ENCODE measurements at places on chromosomes 2 and 18. TPM values are rescaled to one million over a fixed set of nuclear protein-coding genes. Genes with fewer than 3 reads are reported as not detected.

- DNase-seq: no peak
Observed at GRCh38 chr18:24246143-24246542, 107.3 kb downstream of the CABYR start.

DNA sequence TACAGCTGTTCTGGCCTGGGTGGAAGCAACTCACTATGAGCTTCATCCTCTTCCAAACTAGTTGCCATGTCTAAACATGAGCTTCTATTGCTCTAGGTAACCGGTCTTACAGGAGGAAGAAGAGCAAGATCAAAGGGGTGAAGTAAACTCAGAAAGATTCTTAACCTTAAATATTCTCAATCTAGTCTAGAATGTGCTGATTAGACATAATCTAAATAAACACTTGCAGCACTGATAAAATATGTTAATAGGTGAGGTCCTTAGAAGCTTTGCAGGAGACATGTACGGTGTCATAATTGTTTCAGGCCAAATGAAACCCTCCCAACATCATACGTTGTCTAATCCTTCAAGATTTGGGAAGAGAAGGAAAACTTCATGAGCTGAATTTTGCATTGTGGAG, 431.6 kb upstream of the FSHR start:
- DNase-seq: no peak

DNA sequence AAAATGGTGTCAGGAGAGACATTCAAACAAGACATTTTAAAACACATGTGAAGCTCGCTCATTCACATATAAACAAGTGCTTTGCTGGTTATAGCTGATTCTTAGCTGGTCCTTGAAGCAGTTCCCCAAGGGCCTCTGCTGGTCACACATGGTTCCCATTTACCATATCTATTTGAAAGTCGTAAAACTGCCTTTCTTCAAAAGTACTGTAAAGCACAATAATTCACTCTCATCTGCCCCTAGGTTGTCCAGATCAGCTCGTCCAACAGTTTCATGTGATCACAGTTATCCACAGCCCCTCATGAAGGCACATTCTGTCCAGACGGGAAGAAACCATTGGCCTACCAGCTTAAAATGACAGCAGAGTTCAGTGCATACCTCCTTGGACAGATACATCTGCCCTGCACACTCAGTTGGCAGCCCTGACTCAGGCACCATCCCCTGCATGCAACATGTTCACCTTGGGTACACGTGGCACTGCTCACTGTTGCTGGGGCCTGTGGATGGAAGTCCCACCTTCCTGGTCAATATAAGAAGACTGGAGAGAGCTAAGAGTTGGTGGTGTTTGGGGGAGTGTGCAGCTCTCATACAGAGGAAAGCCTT, 108.0 kb upstream of the HAAO start:
- peak; percentile 31 for DNase-seq

DNA sequence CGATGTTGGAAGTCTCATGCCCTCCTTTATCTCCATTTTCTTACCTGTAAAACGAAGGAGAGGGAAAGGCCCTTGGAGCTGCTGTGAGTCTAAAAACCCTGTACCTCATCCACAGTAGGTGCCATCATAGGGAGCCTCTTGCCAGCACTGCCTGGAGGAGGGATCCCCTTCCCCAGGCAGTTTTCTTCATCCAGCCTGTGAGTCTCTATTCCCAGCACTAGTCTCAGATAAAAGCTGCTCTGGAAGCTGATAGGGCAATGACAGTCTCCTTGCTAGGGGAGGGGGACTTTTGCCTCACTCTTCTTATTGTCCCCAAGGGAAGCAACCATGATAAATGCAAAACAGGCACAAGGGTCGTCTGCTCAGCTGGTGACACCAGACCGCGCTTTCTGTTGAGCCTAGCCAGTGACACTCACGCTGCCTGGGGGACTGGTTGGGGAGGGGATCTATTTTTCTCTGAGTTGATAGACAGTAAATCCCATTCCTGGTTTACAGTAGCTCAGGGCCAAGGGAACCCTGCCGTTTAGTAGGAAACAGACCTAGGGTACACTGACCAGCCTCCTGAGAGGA, 139.5 kb upstream of the NABP1 start:
- DNase-seq: no peak

GRCh38 chr2:164875334-164876205, 33.9 kb upstream of the COBLL1 start:
- no peak for DNase-seq

DNA sequence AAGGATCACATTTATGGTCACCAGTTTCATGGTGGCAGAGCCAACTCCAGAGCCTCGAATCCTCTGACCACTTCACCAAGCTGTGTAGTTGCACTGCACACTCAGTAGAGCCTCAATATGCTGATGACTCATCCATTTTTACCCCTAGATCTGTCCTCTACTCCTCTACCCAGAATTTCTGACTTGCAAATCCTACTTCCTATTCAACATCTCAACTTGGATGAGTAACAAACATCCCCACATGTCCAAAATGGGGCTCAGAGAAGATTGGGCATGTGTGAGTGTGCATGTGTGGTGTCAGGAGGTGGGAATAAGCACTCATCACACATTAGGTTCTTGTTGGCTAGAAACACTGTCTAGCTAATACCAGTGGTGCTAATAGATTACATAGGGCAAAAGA, 57.8 kb upstream of the IGFBP2 start:
- no peak for DNase-seq

DNA sequence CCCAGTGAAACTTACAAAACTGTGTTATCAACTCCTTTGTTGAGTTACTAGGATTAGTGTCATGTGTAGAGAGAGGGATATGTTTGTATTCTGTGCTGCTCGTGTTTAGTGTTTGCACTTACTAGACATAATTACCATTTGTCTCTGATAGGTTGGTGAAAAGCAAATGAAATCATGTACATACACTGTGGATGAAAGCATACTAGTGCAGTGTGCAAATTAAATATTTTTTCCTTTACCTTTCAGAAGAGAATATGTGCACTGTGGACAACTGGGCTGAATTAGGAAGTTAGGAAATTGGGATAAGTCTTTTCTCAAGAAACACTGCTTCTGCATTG, 1.2 kb downstream of the KIAA1328 start:
- DNase-seq: no peak

- DNase-seq: no peak
Observed at GRCh38 chr2:168037778-168038177, 209.6 kb downstream of the STK39 start.

DNA sequence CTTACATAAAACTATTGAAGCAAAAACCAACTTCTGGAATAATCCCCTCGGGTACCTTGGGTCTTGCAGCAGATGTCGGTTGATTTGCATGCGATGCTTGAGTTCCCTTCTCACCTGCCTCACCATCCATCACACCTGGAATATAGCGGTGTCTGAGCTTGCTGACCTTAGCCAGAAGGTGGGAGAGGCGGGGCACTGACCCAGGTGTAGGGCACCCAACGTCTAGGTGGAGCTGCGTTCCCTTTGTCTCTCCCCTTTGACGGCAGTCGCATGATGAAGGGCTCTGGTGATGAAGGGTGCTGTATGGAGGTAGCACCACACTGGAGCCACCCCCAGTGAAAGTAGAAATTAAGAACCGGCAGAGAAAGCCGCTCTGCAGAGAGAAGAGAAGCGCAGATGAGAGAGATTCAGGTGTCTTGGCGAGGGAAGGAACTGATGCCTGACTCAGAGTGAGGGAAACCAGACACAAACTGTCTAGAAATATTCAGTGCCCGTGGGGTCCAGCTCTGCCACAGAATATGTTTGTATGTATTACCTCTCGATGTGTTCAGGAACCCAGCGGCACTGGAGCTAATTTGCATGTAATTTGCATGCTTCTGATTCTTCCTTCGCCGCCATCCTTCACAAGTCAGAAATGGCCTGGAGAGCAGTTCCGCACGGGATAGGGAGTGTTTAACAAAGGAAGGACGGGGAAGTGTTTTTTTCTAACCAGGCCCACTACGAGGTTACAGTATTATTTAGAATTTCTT, 19.4 kb upstream of the MBP start:
- no peak for DNase-seq

- no peak for DNase-seq
Observed at GRCh38 chr2:140256080-140256479, 1475.9 kb upstream of the NXPH2 start.

DNA sequence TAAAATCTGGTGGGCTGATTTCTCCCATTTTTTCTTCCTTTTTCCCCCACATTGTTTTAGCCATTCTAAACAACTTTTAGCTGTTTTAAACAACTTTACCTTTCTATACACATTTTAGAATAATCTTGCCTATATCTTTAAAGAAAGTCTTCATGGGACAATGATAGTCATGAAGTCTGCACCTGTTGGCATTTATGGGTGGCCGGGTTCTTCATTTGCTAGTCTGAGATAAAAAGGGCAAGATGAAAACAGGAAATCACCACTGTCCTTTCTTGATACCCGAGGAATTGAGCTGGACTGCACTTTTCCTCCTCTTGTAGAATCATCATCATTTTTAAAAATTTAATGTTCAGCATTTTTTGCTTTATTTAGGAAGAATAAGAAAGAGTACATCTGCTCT, 104.5 kb downstream of the ATP9B start:
- no peak for DNase-seq

GRCh38 chr2:237128026-237128703, 42.5 kb downstream of the COPS8 start:
- peak; percentile 99 for DNase-seq

The NDC80 gene
- total RNA-seq: 83.3 TPM

The ALLC gene
- not detected for total RNA-seq

The ARHGEF4 gene
- total RNA-seq: 2.2 TPM

The RND3 gene
- 41.7 TPM for total RNA-seq

The PDE1A gene
- total RNA-seq: 0.36 TPM

The ERFE gene
- total RNA-seq: 0.10 TPM

The POTEC gene
- not detected for total RNA-seq

The TCF23 gene
- not detected for total RNA-seq

Measured in RPMI7951 (cell line).